ENCODE measurements at places on chromosomes 13 and 19.
A peak's percentile ranks its signal among the peaks of the same experiment; 100 is the strongest.

DNA sequence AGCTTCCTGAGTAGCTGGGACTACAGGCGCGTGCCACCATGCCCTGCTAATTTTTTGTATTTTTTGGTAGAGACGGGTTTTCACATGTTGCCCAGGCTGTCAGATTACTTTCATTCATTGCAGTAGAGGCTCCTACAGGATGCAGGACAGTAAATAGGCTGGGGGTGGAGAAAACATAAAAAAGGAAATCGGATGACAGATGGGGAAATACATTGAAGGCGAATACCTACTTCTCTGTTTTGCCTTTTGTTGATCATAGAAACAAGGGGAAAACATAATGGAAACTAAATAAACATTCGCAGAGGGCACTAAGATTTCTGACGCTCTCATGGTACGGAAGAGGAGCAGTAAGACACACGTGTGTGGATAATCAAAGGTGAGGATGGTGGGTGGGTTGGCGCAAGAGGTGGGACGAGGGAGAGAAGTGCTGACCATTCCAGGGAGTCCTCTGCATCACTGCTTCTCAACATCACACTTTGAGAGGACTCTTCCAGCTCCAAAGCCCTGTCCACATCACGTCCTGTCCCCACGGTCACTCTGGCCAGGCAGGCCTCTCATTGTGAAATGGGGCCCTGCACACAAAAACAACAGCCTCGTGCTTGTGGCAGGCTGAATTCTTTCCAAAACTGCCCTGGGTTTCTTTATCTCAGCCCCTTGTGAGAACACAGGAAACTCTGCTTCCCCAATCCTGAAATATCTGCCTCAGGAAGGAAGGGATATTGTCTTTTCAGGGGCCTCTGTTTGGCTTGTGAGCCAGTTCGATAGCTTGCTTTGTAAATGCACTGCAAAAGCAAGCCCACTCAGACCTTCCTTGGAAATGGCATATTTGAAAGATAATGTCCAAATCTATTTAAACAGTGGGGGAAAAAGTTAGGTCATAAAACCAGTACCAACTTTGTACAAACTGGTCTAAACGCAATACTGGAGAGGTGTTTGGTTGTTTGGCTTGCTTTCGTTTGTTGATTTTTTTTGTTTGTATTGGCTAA, 188.5 kb downstream of the FOXO1 start:
- DNase-seq, result no peak

DNA sequence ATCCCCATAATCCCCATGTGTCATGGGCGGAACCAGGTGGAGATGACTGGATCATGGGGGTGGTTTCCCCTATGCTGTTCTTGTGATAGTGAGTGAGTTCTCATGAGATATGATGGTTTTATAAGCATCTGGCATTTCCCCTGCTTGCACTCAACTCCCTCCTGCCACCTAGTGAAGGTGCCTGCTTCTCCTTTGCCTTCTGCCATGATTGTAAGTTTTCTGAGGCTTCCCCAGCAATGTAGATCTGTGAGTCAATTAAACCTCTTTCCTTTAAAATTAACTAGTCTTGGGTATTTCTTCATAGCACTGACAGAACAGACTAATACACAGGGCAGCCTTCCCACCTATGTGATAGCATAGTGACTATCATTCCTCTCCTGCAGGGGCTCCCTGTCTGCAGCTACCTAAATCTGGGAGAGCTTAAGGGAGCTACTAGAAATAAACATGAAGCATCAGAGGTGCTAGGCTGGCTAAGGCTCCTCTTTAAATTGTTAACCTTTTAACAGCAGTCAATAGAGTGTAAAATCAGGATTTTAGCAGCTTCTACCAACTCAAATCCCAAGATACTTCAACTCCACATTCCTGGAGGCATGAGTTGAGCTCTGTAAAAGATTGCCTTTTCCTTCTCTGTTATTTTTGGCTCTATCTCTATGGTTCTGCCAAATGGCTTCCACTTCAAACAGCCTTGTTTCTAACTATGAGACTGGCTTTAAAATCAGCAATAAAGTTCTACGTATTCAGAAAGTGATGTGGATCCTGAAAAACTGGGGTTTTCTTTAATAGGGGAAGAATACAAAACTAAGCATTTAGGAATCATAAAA, 112.3 kb downstream of the VWA8 start:
- no peak for DNase-seq

- peak; percentile 44 for DNase-seq
These were observed 651 bp downstream of the GAPDHS start for GRCh38 chr19:35533822-35534392.

DNA sequence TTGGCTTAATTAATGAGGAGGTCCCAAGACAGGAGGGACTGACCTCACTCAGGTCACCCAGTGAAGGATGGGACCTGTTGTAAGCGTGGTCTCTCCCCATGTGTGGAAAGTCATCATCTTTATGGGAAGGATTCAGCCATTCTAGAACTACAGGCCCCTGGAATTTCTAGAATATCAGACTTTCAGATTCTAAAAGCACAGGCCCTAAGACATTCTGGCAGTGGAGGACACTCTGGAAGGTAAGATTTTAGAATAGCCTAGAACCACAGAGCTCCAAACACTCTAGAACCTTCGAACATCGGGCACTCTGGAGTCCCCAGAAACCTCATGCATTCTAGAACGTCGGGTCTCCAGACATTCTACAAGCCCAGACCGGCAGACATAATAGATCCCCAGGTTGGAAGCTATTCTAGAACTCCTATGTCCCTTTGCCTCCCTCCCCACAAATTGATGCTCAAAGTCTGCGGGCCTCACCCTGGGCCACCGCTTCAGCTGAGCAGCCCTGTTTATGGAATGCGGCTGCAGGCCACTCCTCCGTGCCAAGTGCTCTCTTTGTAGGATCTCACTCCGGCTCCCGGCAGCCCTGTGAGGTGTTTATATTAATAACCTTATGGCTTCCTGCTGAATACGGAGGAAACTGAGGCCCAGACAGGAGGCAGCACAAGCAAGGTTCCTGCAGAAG, 1.9 kb upstream of the KLK15 start:
- no peak for DNase-seq

DNA sequence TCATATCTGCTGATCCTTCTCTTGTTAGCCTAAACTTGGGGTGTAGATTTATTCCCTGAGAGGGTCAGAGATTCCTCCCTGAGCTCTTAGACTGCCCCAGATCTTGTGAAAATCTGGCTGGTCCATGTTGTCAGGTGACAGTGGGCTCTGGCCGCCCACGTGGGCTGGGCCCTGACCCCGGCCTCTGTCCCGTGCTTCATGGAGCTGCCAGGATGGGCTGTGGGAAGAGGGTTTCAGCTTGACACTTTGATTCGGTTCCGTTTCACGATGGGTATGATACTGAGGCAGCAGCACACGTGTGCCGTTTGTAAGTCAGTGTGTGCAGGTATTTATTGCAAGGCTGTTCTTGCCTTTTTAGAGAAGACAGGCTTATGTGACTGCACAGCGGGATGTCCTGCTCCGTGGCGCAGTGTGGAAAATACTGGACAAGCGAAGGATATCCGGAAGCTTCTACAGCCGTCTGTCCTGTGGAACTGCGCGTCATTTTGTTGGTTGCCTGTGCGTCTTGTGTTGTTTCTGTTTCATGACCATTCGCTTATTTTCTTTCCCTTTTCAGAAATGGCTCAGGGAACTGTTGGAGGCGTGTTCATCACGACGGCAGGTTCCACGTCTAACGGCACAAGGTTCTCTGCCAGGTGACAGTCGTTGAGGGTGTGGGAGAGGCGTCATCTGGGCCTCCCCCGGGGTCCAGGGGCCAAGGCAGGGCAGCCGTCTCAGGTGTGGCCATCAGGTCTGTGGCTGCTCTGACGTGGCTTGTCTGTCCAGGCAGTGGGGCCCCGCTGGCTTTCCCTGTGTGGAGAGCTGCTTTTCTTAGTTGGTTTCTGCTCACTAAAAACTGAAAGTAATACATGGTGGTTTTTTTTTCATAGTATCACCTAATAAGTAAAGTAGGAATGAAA, 20.5 kb downstream of the ATP4B start:
- no peak for DNase-seq

DNA sequence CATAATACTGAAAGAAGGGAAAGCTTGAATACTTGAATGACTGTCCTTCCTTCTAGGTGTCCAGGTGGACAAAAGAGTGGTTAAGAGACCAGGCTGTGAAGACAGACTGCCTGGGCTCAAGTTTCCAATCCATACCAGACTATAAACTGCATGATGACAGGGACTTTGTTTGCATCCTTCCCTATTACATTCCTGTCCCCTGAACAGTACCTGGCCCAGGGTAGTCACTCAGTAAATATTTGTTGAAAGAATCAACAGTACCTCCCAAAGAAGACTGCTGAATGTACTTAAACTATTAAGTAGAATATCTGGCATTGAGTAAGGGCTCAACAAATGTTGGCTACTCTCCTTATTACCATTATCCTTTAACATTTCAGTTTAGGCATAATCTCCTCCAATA, 29.7 kb downstream of the MIPEP start:
- no peak for DNase-seq

GRCh38 chr19:31109636-31110035, 239.6 kb downstream of the TSHZ3 start:
- DNase-seq, result no peak

DNA sequence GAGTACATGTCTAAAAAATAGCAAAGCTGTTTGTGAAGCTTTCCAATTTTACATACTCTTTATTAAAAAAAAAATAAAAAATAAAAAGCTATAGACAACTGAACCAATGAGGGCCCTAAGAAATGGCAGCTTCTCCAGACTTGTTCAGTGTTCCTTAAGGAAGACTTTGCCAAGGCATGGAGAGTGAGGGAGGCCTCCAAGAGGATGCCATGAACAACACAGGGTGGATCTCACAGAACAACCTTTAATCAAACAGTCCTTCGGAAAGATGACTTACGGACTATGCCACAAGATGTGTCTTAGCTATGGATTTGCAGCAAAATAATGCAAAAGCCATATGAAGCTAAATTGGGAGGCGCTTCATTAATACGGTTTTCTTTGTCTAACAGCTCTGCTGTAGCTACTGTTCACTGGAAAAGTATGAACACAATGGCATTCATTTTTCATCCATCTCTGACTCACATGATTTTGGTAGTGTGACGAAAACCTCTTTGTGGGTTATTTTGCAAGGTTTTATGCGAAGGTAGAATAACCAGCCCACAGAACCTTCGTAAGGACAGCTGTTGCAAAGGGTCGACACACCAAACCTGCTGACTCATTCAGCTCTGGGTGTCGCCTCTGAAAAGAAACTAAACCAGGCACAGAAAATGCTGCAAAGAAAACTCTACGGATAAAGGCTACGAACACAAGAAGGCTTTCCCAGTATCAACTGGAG, 27.7 kb downstream of the EFNB2 start:
- peak; percentile 92 for DNase-seq

DNA sequence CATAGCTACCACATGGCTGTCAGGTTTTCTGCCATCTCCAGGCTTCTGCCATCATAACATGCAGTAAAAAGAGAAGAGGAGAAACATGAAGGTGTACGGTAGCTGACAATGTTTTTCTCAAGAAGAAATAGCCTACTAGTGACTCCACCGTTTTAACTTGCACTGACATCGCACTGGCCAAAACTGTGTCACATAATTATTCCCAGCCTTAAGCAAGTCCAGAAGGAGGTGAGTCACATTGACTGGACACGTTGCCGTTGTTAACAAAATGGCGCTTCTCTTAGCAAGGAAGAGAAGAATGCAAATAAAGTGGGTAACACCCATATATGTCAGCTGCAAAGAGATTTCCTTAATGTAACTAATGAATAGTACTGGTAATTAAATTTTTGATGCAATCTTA, 810.4 kb upstream of the SLC10A2 start:
- peak; percentile 12 for DNase-seq

- DNase-seq, result no peak
These were observed 12.1 kb upstream of the HAS1 start for GRCh38 chr19:51735759-51736449.

DNA sequence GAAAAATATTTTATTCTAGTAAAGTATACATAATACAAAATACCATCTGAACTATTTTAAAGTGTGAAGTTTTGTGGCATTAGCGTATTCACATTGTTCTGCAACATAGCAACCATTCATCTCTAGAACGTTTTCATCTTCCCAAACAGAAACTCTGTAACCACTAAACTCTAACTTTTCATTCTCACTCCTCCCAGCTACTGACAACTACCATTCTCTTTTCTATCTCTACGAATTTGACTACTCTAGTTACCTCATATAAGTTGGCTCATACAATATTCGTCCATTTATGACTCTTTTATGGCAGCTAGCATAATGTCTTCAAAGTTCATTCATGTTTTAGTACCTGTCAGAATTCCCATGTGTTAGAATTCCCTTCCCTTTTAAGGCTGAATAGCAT, 150.5 kb upstream of the MIR17HG start:
- no peak for DNase-seq

DNA sequence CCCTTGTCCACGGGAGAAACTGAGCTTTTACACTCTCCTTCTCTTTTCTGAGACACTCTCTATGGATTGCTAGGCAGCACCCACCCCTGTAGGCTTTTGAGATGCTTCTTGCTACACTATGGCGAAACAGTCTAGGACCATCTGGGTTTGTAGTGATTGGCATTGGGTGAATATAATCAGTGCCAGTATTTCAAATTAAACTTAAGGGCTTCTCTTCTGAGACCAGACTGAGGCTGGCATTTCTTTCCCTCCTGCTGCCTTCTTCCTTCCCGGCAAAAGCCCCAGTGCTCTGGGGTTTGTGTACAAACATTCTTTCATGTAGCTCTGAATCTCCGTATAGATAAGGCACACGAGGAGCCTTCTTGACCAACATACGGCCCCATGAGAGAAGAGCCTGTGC, 276.7 kb downstream of the SLC7A1 start:
- DNase-seq, result no peak

DNA sequence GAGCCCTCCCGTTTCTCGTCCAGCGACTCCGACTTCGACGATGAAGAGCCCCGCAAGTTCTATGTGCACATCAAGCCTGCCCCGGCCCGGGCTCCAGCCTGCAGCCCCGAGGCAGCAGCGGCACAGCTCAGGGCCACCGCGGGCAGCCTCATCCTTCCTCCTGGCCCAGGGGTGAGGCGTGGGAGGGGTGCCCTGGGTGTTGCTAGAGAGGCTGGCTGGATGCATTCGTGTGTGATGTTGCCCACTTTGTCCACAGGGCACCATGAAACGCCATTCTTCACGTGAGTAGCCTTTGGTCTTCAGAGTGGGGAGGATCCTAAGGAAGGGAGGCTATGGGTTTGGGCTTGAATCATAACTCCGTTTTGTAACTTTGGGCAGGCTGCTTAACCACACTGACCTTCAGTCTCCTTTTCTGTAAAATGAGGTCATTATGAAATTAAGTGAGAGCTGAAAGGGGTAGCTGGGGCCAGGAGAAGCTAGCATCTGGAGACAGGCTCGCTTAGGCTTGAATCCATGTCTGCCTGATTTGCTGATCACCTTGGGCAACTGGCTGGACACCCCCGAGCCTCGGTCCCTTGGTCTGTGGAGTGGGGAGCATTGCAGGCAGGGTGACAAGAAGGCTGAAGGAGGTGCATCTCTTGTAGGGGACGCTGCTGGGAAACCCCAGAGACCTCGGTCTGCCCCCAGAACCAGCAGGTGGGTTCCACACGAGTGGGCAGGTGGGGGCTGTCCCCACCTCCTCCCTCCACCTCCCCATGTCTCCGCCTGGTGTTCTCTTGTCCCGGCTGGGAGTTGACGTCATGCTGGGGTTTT, 18.7 kb upstream of the B3GNT3 start:
- peak; percentile 68 for DNase-seq
